ENCODE measurements at places on chromosomes 7 and 10.

GRCh38 chr7:157918326-157919080, 581.7 kb downstream of the DNAJB6 start:
- DNase-seq = no peak

- DNase-seq = no peak
These were observed 19.9 kb downstream of the STMP1 start for GRCh38 chr7:135682191-135682590.

- DNase-seq = no peak
These were observed 112.5 kb downstream of the PTPRN2 start for GRCh38 chr7:158475036-158475678.

GRCh38 chr7:54596747-54597146, 54.6 kb downstream of the VSTM2A start:
- DNase-seq = no peak

- DNase-seq = no peak
These were observed 756.8 kb downstream of the LRMDA start for GRCh38 chr10:76188216-76188615.

GRCh38 chr7:33066771-33067170, 4.2 kb upstream of the NT5C3A start:
- DNase-seq = no peak

GRCh38 chr7:80439894-80440821, 71.7 kb downstream of the GNAT3 start:
- no peak for DNase-seq

GRCh38 chr7:82438521-82438920, 5.1 kb downstream of the CACNA2D1 start:
- DNase-seq = no peak

GRCh38 chr7:157729566-157729965, 392.8 kb downstream of the DNAJB6 start:
- no peak for DNase-seq

- DNase-seq = peak; percentile 14
These were observed 57.5 kb downstream of the UNCX start for GRCh38 chr7:1290026-1290678.

Measured in stimulated activated CD4-positive, alpha-beta T cell treated with anti-CD3 and anti-CD28 coated beads, Interleukin-1b, Interleukin-23, amount 100 ng/mL, for 4 hours (primary cell).